ENCODE measurements at places on chromosomes 7 and 10.

GRCh38 chr7:7639847-7640220, 718 bp upstream of the UMAD1 start:
- DNase-seq, result no peak

DNA sequence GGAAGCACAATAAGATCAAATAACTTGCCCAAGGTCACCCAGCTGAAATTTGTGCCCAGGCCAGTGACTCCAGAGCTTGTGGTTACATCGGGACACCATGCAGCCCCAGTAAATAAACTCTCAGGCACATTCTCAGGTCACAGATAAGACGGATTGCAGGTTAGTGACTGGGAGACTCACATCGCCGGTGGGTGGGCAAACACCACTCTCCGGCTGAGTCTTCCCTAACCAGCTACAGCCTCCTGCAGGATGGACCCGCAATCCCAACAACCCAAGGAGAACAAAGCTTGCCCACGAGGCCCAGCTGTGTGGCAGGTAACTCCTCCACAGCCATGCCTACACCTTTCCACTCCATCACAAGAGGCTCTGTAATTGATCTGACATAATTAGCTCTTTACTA, 81.7 kb upstream of the EFCAB10 start:
- DNase-seq, result no peak

DNA sequence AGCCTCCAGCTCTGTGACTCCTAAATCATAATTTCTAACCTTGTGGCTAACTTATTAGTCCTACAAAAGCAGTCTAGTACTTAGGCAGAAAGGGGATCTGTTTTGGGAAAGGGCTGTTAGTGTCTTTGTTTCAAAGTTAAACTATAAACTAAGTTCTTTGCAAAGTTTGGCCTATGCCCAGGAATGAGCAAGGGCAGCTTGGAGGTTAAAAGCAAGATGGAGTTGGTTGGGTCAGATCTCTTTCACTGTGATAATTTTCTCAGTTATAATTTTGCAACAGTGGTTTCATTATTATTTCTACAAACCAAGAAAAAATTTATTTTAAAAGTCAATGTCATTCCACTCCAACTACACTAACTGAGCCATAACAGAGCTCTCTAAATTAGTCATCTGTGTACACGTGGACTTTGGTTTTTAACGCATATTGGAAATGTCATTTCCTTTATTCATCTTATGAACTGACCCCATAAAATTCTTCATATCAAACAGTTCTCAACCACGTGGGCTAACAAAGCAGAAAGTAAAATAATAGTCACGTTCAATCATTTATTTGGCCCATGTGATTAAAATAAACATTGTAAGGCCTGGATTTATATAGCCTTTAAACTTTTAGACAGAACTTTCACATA, 143.2 kb upstream of the C7orf33 start:
- no peak for DNase-seq

GRCh38 chr10:122034149-122034756, 45.3 kb downstream of the TACC2 start:
- no peak for DNase-seq

DNA sequence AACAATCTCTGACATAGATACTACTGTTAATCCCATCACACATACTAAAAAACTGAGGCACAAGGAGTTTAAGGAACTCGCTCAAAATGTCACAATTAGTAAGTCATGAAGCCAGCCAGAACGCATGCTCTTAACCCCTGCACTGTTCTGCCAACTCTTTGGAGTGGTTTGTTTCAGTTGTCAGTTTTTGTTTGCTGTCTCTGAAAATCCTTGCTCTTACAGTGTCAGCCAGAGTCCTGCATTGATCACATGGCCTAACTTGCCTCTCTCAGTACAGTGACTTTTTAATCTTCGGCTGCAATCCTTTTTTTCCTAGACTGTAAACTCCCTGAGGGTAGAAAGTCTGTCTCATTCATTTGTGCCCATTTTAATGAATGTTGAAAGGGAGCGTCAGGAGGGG, 753.8 kb downstream of the AUTS2 start:
- no peak for DNase-seq
